ENCODE measurements at places on chromosomes 5 and 9. TPM values are rescaled to one million over a fixed set of nuclear protein-coding genes. Genes with fewer than 3 reads are reported as not detected.
A peak's percentile ranks its signal among the peaks of the same experiment; 100 is the strongest.

Gene CCL27
- total RNA-seq, result 0.54 TPM

- DNase-seq, result no peak
Measured at GRCh38 chr9:97717866-97718265, 20.7 kb upstream of the XPA start.

DNA sequence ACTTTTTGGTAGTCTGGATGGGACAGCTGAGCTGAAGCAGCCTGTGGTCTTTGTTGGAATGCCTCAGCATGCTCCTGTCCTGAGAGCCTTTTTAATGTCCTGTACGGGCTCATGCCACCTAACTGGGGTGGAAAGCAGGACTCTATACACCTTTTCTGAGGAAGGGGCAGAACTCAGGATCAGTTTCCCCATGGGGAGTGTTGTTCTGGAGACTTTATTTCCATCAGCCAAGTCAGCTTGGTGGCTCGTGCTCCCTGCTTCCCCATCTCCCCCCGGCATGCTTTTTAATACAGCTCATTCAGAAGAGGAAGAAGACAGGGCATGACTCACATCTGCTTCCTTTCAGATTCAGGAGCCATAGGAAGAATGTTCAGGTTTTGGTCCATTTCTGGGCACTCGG, 5.1 kb upstream of the SEPTIN8 start:
- peak; percentile 39 for DNase-seq

- peak; percentile 25 for DNase-seq
Measured at GRCh38 chr5:73170522-73170921, 2.5 kb upstream of the TMEM174 start.

- DNase-seq, result no peak
Measured at GRCh38 chr5:104913841-104914281, 1351.3 kb upstream of the NUDT12 start.

Measured in HFFc6 (cell line).